ENCODE measurements at places on chromosomes 1 and 21.
A peak's percentile ranks its signal among the peaks of the same experiment; 100 is the strongest.

- no peak overlapping the region for H3K4me3 ChIP-seq
- no peaks in the 10 kb centered on the region for H3K36me3 ChIP-seq
- no peaks in the 10 kb centered on the region for H3K4me1 ChIP-seq
These were observed 1103.0 kb downstream of the PLA2G4A start for GRCh38 chr1:187931776-187932175.

GRCh38 chr1:246445503-246445902, 61.6 kb downstream of the SMYD3 start:
- no peak overlapping the region for H3K4me3 ChIP-seq
- H3K36me3 ChIP-seq: no peaks in the 10 kb centered on the region
- no peaks in the 10 kb centered on the region for H3K27me3 ChIP-seq
- H3K4me1 ChIP-seq: no peaks in the 10 kb centered on the region

- no peaks in the 10 kb centered on the region for H3K27me3 ChIP-seq
- no peak overlapping the region for H3K4me3 ChIP-seq
- peak; percentile 67 for DNase-seq
- no peak overlapping the region for H3K27ac ChIP-seq
- no peaks in the 10 kb centered on the region for H3K36me3 ChIP-seq
These were observed 38.3 kb downstream of the ECE1 start for GRCh38 chr1:21251773-21252471.

- no peak overlapping the region for H3K27ac ChIP-seq
- H3K36me3 ChIP-seq: no peaks in the 10 kb centered on the region
- no peaks in the 10 kb centered on the region for H3K27me3 ChIP-seq
These were observed 196.0 kb downstream of the CRB1 start for GRCh38 chr1:197464044-197464443.

DNA sequence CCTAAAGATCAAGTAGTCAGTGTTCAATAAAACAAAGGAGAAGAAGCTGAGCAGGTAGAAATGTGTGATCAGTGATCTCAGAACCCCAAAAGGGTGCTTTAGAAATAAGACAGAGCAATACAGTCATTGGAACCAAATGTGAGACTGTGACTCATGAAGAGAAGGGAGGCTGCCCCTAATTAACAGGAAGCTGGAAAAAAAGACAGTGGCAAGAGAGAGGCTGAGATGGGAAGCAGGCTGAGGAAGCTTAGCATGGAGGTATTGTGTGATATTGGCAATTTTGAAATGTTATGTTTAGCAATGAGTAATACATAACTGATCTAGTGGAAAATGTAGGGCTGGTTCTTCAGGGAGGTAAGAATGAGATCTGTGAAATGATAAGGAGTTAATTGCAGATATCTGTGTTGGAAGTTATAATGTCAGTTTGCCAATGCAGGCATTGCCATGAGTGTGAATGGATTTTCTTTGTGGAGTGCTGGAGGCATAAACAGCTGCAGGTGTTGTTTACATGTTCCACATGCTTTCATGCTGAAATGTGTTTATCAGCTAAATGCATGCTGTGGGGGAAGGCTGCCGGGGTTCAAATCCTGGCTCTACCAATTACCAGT, 90.6 kb upstream of the CACNA1E start:
- H3K27me3 ChIP-seq: no peaks in the 10 kb centered on the region
- H3K4me1 ChIP-seq: no peaks in the 10 kb centered on the region
- DNase-seq: no peak
- no peak overlapping the region for H3K4me3 ChIP-seq

GRCh38 chr1:202235856-202236837, 42.5 kb downstream of the LGR6 start:
- H3K27me3 ChIP-seq: no peaks in the 10 kb centered on the region
- H3K4me1 ChIP-seq: peaks cover 2% of the 10 kb centered on the region

- peaks cover 2% of the 10 kb centered on the region for H3K4me1 ChIP-seq
- peak overlapping the region; percentile 31 for H3K27ac ChIP-seq
- DNase-seq: peak; percentile 95
- no peak overlapping the region for H3K4me3 ChIP-seq
- no peaks in the 10 kb centered on the region for H3K36me3 ChIP-seq
- H3K27me3 ChIP-seq: no peaks in the 10 kb centered on the region
These were observed 74.1 kb upstream of the IRF2BP2 start for GRCh38 chr1:234683861-234684632.

DNA sequence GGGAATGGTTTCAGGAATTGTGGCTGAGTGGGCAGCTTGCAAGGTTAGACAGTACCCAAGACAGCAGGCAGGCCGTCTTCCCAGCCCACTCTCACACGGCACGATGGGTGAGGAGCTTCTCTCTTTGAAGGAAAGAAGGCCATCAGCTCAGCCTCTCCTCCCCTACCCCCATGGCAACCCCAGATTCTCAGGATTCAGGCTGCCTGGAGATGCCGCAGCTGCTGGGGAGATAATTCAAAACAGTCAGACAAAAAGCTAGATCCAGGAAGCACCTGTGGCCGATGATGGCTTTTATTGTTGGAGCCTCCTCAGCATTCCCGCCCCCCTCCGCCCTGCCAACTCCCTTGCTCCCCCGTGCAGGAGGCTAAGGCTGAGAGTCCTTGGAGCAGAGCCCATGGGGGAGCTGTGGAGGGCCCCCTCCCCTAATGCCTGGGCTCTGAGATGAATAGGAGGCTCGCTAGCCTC, 220.5 kb downstream of the TRABD2B start:
- no peaks in the 10 kb centered on the region for H3K36me3 ChIP-seq
- no peaks in the 10 kb centered on the region for H3K27me3 ChIP-seq
- H3K27ac ChIP-seq: no peak overlapping the region
- H3K4me3 ChIP-seq: no peak overlapping the region

DNA sequence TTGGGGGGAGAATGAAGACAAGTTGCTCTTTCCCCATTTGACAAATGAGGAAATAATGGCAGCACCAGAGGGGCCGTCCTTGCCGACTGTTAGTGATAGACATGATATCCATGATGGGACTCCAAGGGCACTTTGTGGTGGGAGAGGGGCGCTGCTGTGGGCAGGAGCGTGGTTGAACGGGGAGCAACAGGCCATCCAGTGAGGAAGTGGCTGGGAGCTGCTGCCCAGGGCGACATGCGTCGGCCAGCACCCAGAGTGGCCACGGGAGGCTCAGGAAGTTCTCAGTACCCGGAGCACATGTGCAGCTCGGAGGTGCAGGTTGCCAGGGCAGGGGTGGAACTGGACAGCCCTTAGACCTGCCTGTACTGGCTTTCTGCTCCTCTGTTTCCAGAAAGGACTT, 71.0 kb downstream of the SLC35F3 start:
- no peak overlapping the region for H3K4me3 ChIP-seq
- no peak for DNase-seq
- no peaks in the 10 kb centered on the region for H3K27me3 ChIP-seq
- H3K27ac ChIP-seq: no peak overlapping the region
- H3K4me1 ChIP-seq: no peaks in the 10 kb centered on the region

GRCh38 chr1:63618011-63618410, 24.8 kb downstream of the PGM1 start:
- H3K27me3 ChIP-seq: no peaks in the 10 kb centered on the region
- no peak overlapping the region for H3K27ac ChIP-seq
- no peak overlapping the region for H3K4me3 ChIP-seq
- peaks cover 3% of the 10 kb centered on the region for H3K4me1 ChIP-seq
- no peaks in the 10 kb centered on the region for H3K36me3 ChIP-seq
- no peak for DNase-seq

GRCh38 chr1:150182247-150182646, 32.5 kb downstream of the PLEKHO1 start:
- no peak overlapping the region for H3K27ac ChIP-seq
- H3K4me3 ChIP-seq: no peak overlapping the region
- H3K36me3 ChIP-seq: no peaks in the 10 kb centered on the region
- H3K27me3 ChIP-seq: no peaks in the 10 kb centered on the region
- DNase-seq: no peak
- H3K4me1 ChIP-seq: no peaks in the 10 kb centered on the region

DNA sequence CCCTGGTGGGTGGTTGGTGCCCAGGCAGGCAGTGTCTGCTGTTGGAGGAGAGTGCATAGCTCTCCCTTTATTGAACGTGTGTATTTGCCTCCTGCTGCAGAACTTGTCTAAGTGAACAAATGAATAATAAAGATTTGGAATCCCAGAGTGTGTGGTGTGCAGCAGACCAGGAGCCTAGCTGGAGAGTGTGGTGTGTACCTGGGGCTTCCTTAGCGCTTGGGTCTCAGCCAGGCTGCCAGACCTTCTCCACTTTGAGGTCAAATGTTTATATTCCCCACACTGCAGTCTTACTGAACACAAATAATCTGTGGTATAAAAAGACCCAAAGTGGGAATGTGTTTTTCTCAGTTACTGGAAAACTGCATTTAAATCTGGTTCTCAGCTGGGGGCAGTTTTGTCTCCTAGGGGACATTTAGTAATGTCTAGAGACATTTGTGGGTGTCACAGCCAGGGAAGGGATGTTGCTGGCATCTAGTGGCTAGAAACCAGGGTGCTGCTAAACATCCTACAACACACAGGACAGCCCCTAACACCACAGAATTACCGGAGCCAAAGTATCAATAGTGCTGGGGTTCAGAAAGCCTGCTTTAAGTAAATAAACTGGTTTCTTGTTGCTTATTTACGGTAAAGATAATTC, 23.6 kb downstream of the SLC37A1 start:
- no peak overlapping the region for H3K4me3 ChIP-seq
- H3K4me1 ChIP-seq: no peaks in the 10 kb centered on the region
- H3K27ac ChIP-seq: no peak overlapping the region
- no peaks in the 10 kb centered on the region for H3K27me3 ChIP-seq

DNA sequence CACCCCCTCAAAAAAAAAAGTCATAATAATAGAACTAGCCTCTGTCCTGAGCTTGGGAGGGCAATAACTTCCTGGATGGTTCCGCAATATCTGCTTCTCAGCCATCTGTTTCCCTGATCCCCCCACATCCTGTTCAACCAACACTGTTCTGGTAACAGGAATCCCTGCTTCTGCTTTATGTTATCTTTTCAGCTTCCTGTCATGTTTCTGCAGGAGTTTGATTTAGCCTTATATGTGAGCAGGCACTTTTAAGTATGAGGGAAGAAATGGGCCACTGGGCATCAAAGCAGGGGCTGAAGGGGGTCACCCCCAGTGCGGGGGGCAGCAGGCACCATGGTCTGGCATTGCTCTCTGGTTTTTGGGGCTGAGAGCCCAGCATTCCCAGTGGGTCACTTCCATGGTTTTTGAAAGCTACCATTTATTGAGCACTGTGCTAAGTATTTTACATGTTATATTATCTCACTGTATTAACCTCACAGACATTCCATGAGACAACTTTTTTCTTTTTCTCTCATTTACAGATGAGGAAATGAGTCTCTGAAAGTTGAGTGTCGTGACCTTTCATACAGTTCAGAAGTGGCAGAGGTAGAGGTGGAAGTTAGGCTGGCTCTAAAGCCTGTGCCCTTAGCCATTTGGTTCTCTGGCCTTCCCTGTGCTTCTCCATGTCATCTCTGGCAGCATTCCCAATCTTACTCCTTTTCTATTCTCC, 61.9 kb downstream of the DNTTIP2 start:
- H3K4me1 ChIP-seq: peaks cover 43% of the 10 kb centered on the region
- peak; percentile 81 for DNase-seq
- H3K4me3 ChIP-seq: no peak overlapping the region
- no peaks in the 10 kb centered on the region for H3K27me3 ChIP-seq
- peak overlapping the region; percentile 71 for H3K27ac ChIP-seq

- no peaks in the 10 kb centered on the region for H3K27me3 ChIP-seq
- H3K4me1 ChIP-seq: no peaks in the 10 kb centered on the region
- no peaks in the 10 kb centered on the region for H3K36me3 ChIP-seq
- no peak overlapping the region for H3K27ac ChIP-seq
These were observed 8.1 kb downstream of the TFF3 start for GRCh38 chr21:42307106-42307505.

GRCh38 chr1:65866439-65866838, 73.7 kb downstream of the PDE4B start:
- H3K27ac ChIP-seq: no peak overlapping the region
- H3K4me1 ChIP-seq: no peaks in the 10 kb centered on the region
- H3K4me3 ChIP-seq: no peak overlapping the region
- H3K27me3 ChIP-seq: no peaks in the 10 kb centered on the region
- no peaks in the 10 kb centered on the region for H3K36me3 ChIP-seq

DNA sequence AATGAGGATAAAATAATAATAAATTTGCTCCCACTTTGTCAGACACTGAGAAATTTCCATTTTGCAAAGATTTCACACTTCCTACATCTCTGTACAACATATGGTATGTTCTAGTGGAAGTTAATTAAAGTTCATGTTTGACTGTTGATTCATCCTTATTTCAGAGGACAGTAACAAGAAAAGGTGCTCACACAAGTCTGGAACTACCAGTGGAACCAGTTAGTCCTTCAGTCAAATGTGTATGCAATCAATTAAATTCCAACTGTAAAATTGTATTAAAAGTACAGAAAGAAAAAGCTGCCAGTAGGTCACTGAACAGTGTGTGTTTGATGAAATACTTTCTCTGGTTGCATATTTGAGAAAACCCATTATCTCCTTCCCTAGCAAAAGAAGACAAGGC, 496.0 kb upstream of the PKN2 start:
- no peaks in the 10 kb centered on the region for H3K27me3 ChIP-seq
- no peaks in the 10 kb centered on the region for H3K36me3 ChIP-seq
- H3K4me3 ChIP-seq: no peak overlapping the region
- no peak for DNase-seq

DNA sequence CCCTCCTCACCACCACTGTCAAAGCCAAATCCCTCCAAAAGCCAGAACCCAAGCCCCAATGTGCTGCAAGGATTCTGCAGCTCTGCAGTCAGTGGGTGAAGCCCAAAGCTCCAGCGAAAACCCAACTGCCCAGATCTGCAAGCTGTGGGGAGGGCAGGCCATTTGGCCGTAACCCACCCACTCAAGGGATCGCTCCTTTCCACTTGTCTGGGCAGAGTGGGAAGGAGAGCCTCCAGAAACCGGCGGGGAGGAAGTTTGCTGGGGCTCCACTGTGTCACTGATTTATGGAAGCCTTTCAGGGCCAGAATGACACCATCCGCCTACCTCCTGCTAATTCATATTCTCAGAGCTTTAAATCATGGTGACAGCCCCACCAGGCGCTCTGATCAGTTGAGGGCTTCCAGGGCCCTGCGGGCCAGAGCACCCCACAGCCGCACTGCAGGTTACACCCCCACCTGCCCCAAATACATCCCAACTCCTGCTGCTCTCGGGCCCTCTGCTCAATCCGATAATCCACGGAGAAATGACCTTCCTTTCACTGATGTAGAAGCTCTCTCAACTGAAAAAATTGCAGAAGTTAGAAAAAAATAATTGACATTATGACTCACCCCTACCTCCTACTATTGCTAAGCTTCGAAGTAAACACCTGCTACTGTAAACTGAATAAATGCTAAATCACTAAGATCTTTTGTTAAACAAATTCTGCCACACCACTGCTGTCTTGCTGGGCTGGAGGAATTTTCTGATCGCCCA, 40.6 kb upstream of the RAB4A start:
- H3K36me3 ChIP-seq: no peaks in the 10 kb centered on the region
- H3K27me3 ChIP-seq: no peaks in the 10 kb centered on the region
- peak; percentile 59 for DNase-seq

- no peaks in the 10 kb centered on the region for H3K27me3 ChIP-seq
- DNase-seq: no peak
- H3K36me3 ChIP-seq: no peaks in the 10 kb centered on the region
- no peak overlapping the region for H3K4me3 ChIP-seq
- no peak overlapping the region for H3K27ac ChIP-seq
These were observed 63.8 kb downstream of the LAMC1 start for GRCh38 chr1:183087001-183087400.

- no peaks in the 10 kb centered on the region for H3K27me3 ChIP-seq
- no peak overlapping the region for H3K4me3 ChIP-seq
- H3K4me1 ChIP-seq: no peaks in the 10 kb centered on the region
- DNase-seq: peak; percentile 64
- H3K27ac ChIP-seq: no peak overlapping the region
- H3K36me3 ChIP-seq: no peaks in the 10 kb centered on the region
These were observed 37.3 kb downstream of the HSD3B1 start for GRCh38 chr1:119544165-119544762.

- H3K27ac ChIP-seq: no peak overlapping the region
- H3K4me3 ChIP-seq: no peak overlapping the region
- H3K27me3 ChIP-seq: no peaks in the 10 kb centered on the region
- no peaks in the 10 kb centered on the region for H3K36me3 ChIP-seq
- DNase-seq: no peak
These were observed 34.7 kb downstream of the WASF2 start for GRCh38 chr1:27455139-27455811.

Data from mesendoderm (in vitro differentiated cells).